ENCODE measurements at places on chromosomes 7 and 10. TPM values are rescaled to one million over a fixed set of nuclear protein-coding genes. Genes with fewer than 3 reads are reported as not detected.

GRCh38 chr7:140404565-140405065 lies 757 bp downstream of the RAB19 start:
- peak; percentile 40 for DNase-seq

DNA sequence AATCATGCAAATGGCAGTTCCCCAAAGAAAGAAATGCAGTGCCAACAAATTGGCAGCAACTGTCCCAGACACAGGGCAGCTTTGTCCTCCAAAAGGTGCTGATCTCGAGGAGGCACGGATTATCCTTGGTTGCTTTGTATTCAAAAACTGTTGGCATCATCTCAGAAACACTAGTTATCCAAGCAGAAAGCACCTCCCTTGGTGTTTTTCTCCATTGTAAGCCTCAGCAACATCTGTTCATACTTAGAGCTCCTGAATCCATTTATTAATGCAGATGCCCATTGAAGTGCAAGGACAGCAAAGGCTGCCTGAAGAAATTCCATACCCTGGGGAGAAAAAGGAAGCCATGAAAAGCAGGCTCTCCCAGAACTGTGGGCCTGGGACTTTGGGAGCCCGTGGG lies 1.1 kb upstream of the NPS start:
- DNase-seq = no peak

- peak; percentile 56 for DNase-seq
Observed at GRCh38 chr7:27235387-27236311, 7.0 kb upstream of the EVX1 start.

- peak; percentile 19 for DNase-seq
Observed at GRCh38 chr7:27868131-27868550, 128.2 kb downstream of the TAX1BP1 start.

- DNase-seq = peak; percentile 83
Observed at GRCh38 chr10:122362621-122363020, 11.9 kb upstream of the PLEKHA1 start.

KNDC1 gene
- not detected for total RNA-seq
